Midbrain (tissue), 1 donor: ENCODE measurements at places on chromosomes 13 and 19.
A peak's percentile ranks its signal among the peaks of the same experiment; 100 is the strongest.

GRCh38 chr19:43476606-43477005 is 11.2 kb upstream of the LYPD3 start:
- DNase-seq, result no peak

DNA sequence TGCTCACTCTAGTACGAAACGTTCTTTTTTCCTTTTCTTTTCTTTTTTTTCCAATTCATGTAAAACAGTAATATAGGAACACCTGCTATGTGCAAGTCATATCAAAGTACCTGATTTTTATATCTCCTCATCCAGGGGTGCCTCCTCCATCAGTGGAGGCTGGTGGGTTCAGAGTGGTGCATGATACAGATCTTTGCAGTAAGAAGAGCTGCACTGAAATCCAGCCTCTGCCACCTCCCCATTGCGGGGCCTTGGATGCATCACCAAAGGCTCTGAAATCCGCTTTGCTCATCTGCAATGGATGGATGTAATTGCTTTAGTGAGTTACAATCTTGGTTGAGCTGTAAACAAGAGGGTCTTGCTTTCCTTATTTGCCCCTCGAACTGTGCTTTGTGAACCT is 38.3 kb downstream of the GPR12 start:
- no peak for DNase-seq

DNA sequence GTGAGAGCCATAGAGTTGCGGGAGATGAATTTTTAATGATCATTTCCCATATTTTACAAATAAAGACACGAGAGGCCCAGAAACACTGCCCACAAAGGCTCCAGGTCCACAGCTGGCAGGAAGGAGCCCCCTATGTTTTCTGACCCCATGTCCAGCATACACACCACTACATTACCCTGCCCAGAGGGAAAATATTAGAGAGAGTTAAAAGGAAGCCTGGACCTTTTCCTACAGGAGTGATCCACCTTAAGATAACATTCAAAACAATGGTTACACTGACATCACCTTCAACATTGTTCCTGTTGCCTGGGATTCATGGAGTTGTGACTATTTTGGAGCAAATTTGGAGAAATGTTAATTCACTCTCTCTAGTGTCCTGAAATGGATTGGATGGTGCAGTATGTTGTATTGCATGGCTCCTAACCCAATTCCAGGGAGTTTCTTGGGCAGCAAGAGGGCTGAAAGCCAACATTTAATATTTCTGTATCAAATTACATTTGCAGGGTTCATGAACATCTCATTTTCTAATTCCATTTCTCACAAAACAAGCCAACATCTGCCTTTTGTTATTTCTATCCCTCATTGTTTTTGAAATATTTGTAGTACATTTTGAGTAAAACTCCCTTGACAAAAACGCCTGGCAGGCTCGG is 172.5 kb downstream of the DLEU7 start:
- no peak for DNase-seq

DNA sequence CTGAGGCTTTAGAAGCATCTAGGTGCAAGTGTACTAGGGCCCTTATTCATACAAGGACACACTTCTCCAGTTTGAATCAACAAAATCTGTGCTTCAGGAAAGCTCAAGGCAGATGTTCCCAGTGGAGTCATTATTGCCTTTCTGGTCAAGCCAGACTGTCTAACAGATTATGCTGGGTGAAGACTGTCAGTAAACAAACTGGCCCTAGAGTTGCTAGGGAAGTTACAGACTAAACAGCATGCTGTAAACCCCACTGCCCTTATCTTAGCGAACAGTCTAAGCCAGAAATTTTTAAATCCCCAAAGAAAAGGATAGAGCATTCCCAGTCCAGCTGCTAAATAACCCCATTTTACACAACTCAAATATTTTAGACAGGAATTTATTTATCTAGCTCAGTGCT is 1701.3 kb upstream of the PRR20A start:
- no peak for DNase-seq

GRCh38 chr13:50512474-50513299 is 330.8 kb downstream of the DLEU7 start:
- peak; percentile 68 for DNase-seq

DNA sequence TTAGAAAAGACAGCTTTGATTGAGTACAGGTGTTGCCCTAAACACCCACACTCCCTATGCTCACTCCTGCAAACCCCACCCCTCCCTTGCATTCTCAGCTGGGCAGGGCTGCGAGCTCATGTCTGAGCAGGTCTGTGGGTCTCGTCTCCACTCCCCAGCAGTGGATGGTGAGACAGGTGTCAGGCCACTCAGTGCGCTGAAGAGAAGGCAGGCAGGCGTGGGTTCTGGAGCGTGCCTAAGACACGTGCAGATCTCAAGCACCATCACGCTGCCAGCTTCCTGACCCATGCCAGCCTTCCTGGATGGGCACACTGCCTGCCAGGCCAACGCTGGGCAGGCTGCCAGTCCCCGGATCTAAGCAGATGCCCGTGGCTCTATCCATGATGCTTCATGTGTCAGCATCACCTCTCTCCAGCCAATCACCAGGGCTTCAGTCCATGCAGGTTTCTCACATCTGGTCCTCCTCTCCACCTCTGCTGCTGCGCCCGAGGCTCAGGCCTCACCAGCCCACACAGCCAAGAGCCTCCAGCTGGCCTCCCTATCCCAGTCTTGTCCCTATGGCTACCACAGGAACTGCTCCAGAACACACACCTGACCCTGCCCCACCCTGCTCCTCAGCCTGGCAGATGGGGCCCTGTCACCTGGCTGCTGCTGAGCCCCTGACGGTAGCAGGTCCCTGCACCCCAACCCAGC is 42.6 kb downstream of the EPS15L1 start:
- DNase-seq, result peak; percentile 31

DNA sequence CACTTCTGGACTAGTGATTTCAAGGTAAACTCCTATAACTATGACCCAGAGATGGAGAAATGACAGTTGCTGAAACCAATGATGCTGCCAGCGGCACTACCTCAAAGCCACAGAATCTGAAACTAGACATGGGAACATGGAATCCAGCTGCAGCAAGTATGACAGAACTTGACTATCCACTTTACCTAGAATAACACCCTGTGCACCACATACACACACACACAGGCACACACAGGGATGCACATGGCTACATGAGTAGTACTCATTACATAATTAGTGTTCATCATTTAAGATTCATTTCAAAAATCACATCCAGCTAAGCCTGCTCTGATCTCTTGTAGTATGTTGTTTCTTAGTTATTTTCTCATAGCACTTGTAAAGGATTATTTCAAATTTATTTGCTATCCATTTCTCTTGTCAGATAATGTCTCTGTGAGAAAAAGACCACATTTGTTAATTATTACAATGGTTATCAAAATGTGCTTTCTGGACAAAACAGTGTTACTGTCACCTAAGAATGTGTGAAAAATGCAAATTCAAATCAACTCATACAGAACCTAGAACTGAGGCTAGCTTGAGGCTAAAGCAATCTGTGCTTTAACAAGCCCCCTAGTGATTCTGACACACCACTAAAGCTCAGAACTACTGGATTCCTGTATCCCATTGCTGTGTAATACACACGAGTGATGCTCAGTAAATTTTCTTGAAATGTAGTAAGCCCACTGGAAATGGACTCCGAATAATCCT is 59.4 kb downstream of the WTIP start:
- no peak for DNase-seq

DNA sequence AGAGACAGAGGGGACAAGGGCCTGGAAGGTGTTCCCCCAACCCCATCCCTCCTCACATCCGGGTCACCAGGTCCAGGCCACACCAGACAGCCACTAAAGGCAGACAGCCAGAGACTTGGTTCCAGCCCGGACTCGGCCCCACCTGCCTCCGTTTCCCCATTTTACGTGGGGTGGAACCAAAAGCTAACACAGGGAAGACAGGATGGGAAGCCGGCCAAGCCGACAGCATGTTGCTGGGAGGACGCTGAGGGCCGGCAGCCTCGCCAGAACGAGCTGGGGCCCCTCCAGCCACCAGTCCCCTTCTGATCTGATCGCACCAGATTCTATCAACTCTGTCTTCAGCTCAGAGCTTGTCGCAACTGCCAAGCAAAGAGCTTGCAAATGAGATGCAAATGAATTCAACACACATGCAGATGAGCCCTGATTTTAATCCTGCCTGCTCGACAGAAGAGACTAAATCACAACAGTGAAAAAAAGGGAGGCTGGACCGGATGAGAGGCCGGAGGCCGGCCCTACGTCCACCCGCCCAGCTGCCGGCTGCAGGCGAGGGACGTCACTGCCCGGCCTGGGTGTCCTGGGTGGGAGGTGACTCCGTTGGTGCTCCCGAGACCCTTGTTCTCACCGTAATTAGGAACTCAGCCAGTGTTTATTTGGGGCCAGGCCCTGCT is 17.5 kb upstream of the SHC2 start:
- no peak for DNase-seq

GRCh38 chr13:107339209-107339608 is 771.3 kb upstream of the ARGLU1 start:
- no peak for DNase-seq

DNA sequence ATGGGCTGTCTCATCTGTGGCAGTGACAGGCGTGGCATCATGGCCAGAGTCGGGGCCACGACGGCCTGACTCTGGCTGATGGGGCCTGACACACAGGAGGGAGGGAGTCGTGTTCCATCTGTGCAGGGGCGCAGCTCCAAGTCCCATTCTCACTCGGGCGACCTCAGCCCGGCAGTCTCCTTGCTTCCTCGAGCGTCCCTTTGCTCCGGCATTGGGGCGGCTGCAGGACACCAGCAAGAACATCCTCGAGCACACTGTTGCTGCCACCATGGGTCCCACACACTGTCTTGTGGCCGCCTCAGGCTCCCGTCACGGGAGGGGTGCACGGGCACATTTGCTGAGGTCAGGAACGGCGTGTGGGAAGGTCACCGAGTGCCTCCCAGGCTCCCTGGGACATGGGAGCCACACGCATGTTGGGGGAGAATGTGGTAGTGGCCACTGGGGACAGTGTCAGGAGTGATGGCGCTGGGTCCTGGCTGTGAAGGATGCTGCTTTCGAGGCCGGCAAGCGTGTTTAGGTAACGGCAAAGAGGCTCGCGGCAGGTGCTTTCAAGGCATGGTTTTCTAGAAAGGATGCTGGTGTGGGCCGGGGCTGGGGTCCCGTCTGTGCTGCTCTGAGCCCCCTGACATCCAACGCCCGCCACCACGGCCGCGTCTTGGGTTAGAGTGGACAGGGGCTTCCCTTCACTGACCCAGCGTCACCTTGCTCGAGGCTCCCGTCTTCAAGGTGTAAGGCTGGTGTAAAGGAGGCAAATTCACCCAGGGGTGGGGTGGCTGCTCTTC is 3.4 kb downstream of the IZUMO4 start:
- no peak for DNase-seq

DNA sequence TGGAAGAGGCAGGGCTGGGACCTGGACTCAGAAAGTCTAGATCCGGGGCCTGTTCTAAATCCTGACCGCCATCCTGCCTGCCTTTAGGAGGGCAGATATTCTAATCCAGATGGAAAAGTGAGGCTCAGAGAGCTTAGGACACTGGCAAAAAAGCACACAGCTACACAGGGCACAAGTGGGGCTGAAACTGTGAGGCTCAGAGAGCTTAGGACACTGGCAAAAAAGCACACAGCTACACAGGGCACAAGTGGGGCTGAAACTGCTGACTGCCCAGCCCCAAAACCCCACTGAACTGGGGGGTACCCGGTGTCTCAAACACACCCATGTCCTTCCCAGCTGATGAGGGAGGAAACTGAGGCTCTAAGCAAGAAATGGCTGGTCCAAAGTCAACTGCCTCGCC is 2.0 kb downstream of the AKT1S1 start:
- no peak for DNase-seq

DNA sequence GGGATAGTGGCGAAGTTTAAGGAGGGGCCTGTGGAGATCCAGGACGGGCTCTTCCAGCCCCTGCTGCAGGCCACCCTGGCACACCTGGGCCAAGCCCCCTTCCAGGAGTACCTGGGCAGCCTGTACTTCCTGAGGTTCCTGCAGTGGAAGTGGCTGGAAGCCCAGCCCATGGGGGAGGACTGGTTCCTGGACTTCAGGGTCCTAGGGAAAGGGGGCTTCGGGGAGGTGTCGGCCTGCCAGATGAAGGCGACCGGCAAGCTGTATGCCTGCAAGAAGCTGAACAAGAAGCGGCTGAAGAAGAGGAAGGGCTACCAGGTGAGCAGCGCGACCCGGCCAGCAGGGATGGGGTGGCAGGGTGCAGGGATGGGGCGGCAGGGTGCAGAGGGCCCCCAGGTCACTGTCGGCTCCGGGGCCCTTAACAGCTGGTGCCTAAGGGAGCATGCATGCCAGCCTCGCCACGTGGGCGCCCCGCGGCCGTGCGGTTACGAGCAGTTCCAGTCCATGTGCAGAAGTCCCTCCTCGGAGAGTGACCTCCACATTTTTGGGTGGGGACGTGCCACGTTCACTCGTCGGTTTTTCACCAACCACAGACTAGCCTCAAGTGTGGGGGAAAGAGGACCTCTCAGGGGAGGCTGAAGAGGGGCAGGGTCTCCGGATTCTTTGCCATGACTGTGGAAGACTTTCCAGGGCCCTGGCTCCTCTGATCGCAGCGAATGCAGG is 912 bp downstream of the GRK1 start:
- DNase-seq, result no peak

DNA sequence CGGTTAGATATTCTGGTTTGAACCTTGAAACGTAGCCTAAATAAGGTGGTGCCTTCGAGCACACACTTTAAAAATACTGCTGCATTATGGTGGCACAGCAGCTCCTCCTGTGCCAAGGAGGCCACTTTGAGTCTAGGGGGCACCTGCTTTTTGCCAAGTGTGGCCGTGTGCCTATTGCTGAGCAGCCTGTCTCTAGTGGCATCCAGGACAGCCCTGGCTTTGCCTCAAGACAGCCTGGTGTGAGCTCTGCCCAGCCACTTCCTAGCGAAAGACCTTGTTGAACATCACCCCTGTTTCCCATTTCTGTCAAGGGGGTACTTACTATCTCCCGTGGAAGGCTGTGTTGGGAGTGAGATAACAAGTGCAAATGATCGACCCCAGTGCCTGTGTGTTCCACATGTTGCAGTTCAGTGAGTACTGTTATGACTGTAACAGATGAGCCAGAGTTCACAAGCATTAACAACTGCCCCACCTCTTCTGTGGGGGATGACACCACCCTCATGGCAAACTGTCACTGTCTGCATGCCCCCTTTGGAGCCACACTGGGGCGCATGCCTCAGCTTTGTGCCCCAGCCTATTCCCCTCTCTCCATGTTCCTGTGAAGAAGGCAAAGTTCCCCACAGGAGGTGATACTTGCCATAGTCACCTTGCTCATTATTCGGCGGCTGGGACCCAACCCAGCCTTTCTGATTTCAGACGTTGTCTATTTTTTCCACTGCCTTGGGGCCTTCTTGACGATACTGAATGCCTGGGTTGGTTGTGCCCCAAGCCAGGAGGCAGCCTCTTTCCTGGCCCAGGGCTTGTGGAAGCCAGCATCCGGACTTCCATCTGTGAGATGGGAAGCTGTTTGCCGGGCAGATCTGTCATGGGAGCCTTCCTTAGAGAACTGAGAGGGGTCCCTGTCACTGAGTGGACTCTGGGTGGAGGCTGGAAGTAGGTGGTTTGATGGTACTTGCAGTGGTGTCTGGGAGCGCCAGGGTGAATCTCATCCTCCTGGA is 5.4 kb downstream of the GATAD2A start:
- no peak for DNase-seq

- no peak for DNase-seq
Observed at GRCh38 chr13:80552851-80553440, 212.0 kb upstream of the SPRY2 start.
